ENCODE measurements at places on chromosomes 4 and X.
A peak's percentile ranks its signal among the peaks of the same experiment; 100 is the strongest.

DNA sequence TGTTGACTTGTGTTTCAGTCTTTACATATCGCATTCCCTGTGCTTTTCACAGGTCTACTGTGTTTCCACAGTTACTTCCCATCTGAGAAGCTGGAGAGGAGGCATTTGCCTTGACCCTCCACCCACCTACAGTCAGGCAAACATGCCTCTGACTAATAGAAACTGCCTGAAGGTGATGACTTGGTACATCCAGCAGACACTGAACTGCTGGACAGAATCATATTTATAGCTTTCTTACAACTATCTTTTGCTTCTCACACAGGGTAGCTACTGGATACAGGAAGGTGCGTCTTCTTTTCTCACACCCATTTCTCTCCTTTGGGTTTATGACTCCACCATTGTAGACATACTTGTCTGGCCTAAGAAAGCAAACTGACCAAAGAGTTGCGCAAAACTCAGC is 58.0 kb downstream of the VGLL1 start:
- DNase-seq, result no peak

DNA sequence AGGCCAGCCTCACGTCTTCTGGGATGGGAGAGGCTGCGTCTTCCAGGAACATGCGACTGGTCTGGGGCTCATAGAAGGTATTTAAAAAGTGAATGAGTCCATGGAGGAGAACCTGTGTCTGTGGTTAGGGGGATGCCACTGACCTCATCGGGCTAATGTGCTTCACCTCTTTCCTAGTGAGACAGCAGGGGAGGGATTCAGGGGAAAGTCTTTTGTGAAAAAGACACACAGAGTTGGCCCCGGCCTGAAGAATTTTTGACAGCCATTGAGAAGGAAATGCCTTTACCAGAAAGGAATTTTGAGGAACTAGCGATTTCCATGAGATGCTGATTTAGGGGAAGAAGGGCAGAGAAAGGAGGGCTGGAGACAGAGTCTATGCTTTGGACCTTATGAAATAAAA is 11.0 kb upstream of the C4orf50 start:
- DNase-seq, result no peak

GRCh38 chrX:72201836-72202536 is 20.4 kb downstream of the PIN4 start:
- DNase-seq, result peak; percentile 67

- no peak for DNase-seq
Observed at GRCh38 chr4:31088600-31089230, 368.5 kb downstream of the PCDH7 start.

DNA sequence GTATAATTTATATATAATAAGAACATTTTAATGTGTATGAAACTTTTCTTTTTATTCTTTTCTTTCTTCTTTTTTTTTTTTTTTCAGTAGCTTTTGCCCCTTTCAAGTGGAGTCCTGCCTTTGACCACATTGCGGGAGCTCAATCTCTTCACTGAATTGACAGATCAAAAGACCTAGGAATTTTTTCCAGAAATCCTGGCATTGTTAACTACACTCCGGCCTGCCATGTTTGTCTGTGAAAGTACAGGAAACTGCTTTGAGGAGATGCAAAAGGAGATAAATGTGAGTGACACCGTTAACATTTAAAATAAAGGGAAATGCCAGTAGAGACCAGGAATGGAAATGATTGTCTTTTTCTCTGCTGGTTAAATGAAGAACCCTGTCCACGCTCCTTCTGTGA is 159.3 kb upstream of the VCX3A start:
- no peak for DNase-seq

- no peak for DNase-seq
Observed at GRCh38 chr4:21655031-21655430, 293.5 kb downstream of the KCNIP4 start.

- no peak for DNase-seq
Observed at GRCh38 chrX:21606002-21606401, 52.1 kb downstream of the KLHL34 start.

- no peak for DNase-seq
Observed at GRCh38 chr4:73396993-73397972, 6.8 kb upstream of the ALB start.

DNA sequence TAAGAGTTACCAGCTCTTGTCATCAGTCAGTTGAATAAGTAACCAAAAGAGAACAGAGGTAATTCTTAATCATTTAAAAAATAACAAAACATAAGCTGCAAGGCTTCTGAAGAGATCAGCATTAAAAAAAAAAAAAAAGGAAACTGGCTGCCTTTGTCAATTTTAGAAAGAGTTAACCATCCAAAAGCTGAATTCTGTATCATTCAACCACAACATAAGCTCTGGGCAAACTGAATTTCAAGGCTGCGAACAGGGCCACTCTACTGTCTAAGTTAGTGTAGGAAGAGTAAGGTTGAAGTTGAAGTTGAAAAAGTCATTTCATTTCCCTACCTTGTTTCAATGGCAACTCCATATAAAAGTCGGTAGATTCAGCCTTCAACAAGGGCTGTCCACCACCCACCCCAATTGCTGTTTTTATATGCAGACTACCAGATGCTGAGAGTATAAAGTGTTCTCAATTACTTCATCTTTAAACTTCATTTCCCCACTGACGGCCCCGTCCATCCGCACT is 1.1 kb upstream of the LIN54 start:
- peak; percentile 25 for DNase-seq

DNA sequence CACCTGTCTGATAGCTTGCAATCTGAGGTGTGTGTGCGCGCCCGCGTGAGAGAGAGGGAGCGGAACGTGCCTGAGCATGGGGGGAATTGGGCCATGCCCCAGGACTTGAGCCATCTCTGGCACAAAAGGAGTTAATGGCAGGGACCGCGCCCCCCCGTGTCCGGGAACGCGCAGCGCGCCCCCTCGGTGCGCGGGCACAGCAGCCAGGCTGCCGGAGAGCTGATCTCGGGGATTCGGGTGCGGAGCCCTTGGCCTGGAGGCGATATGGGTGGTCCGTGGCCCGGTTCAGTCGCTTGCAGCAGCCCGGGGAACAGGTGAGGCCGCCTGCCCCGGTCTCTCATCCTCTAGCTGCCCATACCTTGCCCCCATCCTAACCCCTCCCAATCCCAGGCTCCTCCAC is at the start of gene NLGN3:
TSS of gene NLGN3 (plus strand) at position 191 of the 400 bp plus-strand sequence. CDS start 2,909 bp downstream, outside the sequence.
- DNase-seq, result no peak

- DNase-seq, result no peak
Observed at GRCh38 chr4:628311-628741, 3.0 kb downstream of the PDE6B start.

DNA sequence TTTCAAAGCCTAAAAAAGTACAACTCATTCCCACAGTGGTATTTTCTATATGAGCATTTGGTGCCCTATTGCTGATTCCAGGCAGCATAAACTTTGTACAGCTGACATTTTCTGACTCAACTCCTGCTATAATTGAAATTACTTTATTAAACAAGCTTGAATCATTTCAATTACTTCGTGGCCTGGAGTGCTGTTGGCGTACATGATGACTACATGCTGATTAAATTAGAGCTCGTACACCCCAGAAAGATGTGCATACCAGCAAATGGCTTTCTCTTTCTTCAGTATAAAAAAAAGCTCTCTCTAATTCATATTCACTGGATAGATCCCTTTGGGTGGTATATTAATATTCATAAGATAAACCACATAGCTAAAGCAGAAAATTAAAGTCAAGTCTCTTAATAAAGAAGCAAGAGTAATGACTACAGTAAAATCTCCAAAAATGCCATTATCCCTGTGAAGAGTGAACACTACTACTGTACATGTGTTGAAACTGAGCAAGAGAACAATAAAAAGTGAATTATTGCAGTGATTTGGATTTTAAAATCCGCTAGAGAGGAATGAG is 245.0 kb upstream of the IGFBP7 start:
- no peak for DNase-seq

- no peak for DNase-seq
Observed at GRCh38 chr4:177349191-177349590, 39.5 kb downstream of the NEIL3 start.

DNA sequence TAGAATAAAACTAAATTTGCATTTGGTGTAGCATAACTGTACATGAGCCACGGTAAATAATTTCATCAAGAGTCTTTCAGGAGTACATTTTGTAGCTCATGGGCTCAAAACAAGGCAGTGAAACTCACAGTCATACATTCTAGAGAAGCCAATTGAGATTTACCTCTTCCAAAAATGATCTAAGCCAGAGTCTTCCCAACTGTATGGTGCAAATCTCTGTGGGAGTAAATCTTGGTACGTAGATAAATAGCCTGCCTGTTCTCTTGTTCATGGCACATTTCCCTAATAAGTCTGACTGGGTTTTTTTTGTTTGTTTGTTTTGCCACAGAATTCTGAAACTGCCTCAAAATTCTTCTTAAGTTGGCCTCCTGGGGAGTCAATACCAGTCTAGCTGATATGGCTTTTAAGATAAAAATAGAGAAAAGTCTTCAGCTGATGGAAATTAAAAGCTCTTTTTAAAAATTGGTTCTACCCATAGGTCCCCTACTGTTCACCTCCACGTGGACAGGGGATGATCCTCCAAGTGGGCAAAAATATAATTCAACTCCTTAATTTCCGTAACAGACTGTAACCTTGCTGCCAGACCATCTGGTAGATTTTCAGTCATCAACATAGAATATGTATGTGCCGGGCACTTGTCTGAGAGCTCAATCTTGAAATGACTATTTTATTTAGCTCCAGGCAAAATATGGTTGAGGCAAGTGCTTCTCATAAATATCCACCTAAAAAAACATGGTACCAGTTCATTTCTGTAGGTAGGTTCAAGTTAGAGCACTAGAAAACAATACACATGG is 365.4 kb downstream of the PDHA2 start:
- no peak for DNase-seq

GRCh38 chr4:118950929-118951570 is 62.4 kb downstream of the SYNPO2 start:
- no peak for DNase-seq

- DNase-seq, result no peak
Observed at GRCh38 chrX:112736310-112736709, 56.6 kb upstream of the LHFPL1 start.

GRCh38 chrX:1534301-1535168 is 2.5 kb downstream of the P2RY8 start:
- DNase-seq, result no peak

DNA sequence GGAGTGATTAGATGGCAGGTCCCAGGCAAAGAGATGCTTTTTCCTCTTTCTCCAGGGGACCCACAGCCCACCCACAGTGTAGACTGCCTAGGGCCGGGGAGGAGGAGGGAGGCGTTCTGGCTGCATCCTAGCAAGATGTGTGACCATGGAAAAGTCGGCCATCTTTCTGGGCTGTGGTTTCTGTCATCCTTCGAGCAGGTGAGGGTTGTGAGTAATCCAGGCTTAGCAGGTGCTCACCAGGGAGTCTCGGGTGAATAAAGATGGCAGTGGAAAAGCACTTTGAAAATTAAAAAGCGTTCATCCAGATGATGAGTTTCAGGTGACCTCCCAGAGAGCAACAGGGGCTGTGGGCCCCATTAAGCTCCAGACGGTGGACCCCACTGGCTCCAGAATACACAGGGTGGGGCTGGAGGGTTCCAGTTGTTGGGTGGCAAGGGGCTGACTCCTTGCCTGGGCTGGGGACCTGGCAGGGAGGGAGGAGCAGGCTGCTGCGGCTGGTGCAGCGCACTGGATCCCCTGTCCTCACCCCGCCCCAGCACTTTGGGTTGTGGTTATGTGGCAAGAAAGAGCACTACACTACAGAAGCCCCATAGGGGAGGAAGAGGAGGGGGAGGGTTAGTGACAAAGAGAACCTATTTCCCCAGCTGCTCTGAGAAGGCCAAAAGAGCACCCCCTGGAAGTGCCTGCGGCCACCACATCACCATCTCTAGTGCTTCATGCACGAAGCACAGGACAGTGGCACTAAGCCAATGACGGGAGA is 23.7 kb downstream of the ELF4 start:
- DNase-seq, result no peak

DNA sequence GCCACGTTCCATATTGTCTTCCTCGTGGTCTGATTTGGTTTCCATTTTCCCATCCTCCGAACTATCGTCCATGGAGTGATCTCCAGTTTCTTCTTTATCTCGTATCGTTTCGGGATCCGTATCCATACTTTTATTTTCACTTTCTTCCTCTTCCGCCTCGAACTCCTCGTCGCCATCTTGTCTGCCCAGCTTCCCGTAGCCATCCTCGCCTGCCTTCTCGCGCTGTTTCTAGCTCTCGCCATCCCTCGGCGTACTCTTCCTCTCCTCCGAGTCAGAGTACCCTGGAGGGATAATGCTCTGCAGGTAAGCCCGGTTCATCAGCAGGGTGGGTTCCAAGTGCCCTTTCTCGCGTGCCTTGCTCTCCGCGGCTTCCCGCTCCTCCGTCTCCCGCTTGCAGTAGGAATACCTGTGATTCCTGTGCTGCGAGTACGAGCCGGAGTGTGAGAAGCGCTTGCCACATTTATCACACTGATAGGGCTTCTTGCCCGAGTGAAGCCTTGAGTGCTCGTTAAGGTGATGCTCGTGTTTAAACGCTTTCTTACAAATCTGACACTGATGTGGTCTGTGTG is 134.5 kb upstream of the TAPT1 start:
- no peak for DNase-seq

GRCh38 chr4:121973816-121974215 is 22.0 kb upstream of the TRPC3 start:
- DNase-seq, result no peak

GRCh38 chrX:13254076-13254785 is 65.6 kb downstream of the ATXN3L start:
- DNase-seq, result peak; percentile 1

- no peak for DNase-seq
Observed at GRCh38 chr4:41070516-41071281, 143.6 kb downstream of the APBB2 start.

- no peak for DNase-seq
Observed at GRCh38 chrX:136851526-136851925, 29.0 kb downstream of the RBMX start.

- DNase-seq, result no peak
Observed at GRCh38 chrX:135089126-135089525, 31.2 kb downstream of the ETDB start.

DNA sequence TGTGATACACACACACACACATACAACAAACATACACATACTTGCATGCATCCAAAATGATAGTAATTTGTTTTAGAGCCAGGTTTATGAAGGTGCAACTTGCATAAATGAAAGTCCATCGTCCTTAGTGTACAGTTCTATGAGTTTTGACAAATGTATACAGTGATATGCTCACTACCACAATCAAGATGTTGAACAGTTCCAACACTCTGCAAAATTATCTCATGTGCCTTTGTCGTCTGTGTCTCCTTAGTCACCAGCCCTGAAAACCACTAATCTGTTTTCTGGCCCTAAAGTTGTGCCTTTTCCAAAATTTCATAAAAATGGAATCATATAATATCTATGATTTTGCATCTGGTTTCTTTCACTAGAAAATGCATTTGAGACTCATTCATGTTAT is 67.8 kb upstream of the ANXA3 start:
- DNase-seq, result no peak

DNA sequence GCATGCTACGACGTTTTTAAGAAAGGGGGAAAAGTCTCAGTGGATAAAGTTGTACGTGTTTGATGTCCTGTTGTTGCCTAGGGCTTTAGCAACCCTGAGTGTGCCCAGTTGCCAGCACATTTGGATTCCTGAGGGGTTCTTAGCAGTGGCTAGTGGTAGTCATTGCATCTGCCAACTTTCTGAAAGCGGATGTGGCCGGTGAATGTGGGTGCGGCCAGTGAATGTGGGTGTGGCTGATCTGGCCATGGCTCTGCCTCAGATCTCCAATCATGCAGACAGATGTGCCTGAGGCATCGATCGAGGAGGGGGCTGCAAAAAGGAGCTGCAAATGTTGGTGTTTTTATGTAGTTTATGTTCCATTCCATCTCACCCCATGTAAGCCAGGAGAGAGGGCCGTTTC is 41.5 kb upstream of the FAT1 start:
- DNase-seq, result no peak

- DNase-seq, result no peak
Observed at GRCh38 chr4:37760840-37761239, 65.6 kb upstream of the PGM2 start.
